ENCODE measurements at places on chromosomes 5 and 9.
A peak's percentile ranks its signal among the peaks of the same experiment; 100 is the strongest.

GRCh38 chr5:180639741-180640610 is 9.4 kb downstream of the FLT4 start:
- DNase-seq = no peak

- DNase-seq = no peak
These were observed 13.9 kb downstream of the TGFBI start for GRCh38 chr5:136042665-136043121.

- no peak for DNase-seq
These were observed 141.0 kb downstream of the GADD45G start for GRCh38 chr9:89745601-89746376.

- no peak for DNase-seq
These were observed 3.4 kb upstream of the DCTN4 start for GRCh38 chr5:150762211-150762610.

DNA sequence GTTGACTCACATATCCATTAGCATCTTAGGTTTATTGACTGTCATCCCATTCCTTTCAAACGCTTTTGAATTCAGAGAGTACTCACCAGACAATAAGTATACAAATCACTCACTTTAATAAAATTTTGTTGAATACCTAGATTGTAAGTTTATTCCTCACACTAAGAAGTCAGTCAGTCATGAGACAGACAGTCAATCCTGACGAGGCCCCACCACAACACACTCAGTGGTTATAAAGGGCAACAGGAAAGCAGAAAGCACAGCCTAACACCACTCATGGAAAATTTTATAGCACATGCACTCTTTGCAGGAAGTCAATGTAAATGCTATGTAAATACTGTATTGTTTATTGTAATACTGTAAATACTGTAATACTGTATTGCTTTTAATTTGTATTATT is 176.3 kb upstream of the PTGER4 start:
- DNase-seq = no peak

DNA sequence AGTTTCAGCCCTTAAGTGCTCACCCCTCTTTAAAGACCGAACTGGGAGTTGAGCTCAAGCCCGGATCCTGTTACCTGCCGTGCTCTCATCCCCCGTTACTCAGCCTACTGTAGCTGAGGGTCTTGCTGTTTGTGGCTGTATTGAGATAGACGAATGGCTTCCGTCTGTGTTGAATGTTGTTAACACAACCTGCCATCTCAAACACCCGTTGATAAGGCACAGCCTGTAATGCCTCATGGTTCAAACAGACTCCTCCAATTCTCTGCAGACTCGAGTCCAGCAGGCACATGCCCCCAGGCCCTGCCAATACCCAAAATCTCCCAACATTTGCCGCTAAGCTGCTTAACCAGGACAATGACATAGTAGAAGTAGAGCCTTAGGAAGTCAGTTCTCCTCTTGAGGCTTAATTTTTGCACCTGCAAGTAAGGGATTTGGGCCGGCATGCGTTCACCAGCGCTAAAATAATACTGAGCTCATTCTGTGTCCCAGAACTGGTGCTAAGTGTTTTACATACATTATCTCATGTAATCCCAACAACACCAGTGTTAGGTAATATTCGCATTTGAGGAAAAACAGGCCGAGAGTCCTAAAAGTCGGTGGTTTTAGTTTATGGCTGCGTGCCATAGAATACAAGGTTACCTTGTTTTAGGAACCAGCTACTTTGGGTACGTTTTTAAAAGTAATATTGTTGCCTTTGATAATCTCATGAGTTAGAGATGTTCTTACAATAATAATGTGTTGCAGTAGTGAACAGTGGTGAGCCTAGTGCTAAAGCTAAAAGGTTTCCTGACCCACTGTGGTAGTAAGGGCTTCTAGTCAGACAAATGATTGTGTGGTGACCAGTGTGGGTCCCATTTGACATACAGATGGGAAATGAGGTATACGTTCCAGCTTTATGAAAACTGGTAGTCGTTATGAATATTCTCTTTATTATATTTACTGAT is 1.5 kb upstream of the RFX3 start:
- DNase-seq = peak; percentile 12

DNA sequence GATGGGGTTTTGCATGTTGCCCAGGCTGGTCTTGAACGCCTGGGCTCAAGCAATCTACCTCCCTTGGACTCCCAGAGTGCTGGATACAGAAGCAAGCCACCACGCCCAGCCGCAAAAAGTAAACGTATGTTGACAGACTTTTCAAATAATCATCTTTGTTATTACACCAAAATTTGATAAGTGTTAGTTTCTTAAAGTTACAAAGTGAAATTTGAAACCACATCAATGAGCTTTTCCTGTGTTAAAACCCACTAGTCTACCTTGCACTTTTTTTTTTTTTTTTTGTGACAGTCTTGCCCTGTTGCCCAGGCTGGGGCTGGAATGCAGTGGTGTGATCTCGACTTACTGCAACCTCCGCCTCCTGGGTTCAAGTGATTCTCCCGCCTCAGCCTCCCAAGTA is 29.9 kb downstream of the SPACA9 start:
- no peak for DNase-seq

DNA sequence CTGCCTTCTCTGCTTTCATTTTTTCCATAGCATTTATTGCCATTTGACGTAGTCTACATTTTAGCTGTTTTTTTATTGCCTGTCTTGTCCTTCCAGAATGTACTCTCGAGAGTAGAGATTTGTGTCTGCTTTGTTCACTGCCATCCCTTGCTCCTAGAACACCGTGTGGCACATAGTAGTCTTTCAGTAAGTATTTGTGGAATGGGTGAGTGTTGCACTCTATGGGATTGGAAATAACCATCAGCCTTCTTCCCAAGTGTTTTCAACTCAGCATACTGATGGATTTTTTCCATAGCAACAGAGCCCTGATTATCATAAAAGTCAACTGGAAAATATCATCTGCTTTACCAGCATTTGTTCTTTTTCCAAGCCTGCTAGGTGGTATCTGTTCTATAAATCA is 462.6 kb downstream of the ENC1 start:
- DNase-seq = no peak

Data from activated T-helper 2 cell treated with anti-CD3 and anti-CD28 coated beads, Interferon-gamma antibody, Interleukin-2, Interleukin-4, amounts not matched to agents 10 μg/mL and 5 μg/mL and 100 μg/mL, durations not matched to agents 14 hours and 24 hours and 36 hours (primary cell).